ENCODE measurements at places on chromosomes 3 and 15.

- DNase-seq = no peak
Measured at GRCh38 chr3:181935915-181936314, 224.2 kb downstream of the SOX2 start.

- no peak for DNase-seq
Measured at GRCh38 chr3:11047500-11047899, 55.0 kb downstream of the SLC6A1 start.

DNA sequence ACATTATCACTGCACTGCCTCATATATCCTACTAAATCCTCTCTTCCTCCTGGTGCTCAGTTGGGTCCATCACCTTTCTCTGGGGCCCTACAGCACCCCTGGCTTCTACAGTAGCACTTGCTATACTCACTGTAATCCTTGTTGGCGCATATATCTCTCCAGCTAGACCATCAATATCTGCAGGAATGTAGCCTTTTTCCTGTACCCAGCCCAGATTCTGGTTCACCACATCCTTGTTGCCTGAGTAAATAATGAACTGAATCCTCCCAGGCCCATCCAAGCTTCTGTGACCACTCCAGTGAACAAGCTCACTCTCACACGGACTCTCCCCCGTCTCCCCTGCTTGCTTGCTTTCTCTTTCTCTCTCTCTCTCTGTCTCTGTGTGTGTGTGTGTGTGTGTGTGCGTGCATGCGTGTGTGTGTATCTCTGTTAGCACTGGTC is 62.5 kb upstream of the LIPC start:
- no peak for DNase-seq

- no peak for DNase-seq
Measured at GRCh38 chr15:22963641-22964040, 16.5 kb downstream of the CYFIP1 start.

- DNase-seq = no peak
Measured at GRCh38 chr3:135802171-135802570, 163.4 kb upstream of the PPP2R3A start.

DNA sequence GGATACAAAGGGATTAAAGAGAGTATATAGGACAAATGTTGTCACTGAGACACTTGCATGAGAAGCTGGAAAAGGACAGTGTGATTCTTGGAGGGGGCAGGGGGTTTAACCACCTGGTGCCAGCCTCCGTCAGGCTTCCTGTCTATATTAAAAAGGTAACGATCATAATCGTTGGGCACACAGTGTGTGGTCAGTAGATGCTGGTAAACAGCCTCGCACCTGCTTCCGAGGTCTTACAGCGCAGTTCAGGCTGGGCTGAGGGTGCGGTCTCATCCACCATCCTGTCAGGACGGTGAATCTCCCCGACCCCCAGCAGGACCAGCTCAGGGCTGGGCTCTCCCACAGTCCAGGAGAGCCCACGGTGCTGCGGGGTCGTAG is 47.7 kb upstream of the SMAD6 start:
- DNase-seq = no peak

GRCh38 chr15:63274427-63274826 is 3.0 kb upstream of the APH1B start:
- no peak for DNase-seq

DNA sequence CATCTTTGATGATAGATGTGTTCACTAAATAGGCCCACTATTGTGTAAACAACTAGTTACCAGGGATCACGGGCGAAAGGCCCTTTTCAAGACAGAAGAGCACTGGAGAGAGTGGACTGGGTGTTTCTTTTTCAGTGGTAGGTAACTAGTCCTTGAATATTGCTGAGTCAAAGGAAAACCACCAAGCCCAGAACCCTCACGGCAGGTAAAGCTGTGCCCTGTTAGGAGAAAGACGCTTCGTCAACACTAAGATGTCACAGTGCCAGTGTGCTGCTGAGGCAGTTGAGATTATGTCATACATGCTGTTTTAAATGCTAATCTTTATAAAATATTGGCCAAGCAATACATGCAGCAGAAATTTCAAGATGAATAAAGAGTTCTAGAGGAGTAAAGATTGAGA is 578.6 kb downstream of the PYDC2 start:
- no peak for DNase-seq

DNA sequence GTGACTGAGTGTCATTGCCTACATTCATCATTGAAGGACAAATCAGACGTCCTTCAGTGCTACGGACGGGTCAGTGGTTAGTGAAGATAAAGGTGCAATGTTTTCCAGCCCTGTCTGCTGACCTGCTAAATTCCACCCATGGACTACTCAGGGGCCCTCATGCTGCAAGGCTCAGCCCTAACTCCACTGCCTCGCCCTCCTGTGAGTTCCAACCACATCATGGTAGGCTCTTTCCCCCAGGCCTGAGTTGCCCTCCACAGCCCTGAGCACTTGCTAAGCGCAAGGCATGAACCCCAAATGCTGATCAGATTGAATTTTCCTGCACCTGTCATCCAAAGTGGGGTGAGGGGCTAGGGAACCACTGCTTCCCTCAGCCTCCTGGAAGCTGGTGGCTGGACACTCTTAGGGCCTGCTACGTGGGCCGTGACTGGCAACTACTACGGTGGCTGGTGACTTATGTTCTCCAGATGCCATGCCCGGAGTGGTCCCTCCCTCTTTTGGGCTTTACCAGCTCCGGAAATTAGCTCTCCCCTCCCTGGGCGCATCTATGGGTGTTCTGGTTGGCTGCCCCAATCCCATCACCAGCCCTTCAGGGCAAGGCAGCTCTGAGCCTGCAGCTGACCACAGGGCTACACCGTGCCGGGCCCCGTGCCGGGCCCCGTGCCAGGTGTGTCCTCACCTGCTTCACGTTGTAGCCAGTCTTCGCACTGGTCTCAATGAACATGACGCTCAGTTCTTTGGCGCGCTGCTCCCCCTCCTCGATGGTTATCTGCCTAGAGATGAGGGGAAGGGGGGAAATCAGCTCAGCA is 32.1 kb downstream of the SRPRB start:
- DNase-seq = no peak

DNA sequence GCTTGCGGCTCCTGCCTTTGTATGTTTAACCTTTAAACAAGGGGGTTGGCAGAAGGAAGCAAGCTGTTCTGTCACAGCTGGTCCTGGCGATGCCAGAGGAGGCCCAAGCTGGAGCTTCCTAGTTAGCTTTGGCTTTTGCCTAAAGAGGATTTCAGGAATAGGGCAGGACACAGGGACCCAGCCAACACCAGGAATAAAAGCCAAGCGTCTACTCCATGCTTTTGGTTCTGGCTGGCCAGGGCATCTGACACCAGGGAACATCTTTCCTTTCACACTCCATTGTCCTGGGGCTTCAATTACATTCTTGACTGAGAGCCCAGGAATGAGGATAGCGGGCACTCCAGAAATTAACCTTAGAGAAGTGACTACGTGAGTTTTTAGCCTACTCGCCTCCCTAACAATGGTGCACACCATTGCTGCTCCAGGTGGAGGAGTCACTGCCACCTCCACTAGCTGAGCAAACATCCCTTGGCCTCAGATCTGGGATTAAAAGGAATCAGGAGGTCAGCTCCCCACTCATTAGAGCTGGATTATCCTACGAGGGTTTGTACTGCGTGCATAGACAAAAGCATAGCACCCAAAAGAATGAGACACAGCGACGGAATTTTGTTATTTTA is 38.2 kb downstream of the TPM1 start:
- no peak for DNase-seq

GRCh38 chr3:172357850-172358754 is 90.2 kb downstream of the GHSR start:
- DNase-seq = no peak

GRCh38 chr15:40799523-40799922 is 7.4 kb upstream of the ZFYVE19 start:
- DNase-seq = no peak

- DNase-seq = no peak
Measured at GRCh38 chr3:179840985-179841384, 188.1 kb downstream of the USP13 start.

DNA sequence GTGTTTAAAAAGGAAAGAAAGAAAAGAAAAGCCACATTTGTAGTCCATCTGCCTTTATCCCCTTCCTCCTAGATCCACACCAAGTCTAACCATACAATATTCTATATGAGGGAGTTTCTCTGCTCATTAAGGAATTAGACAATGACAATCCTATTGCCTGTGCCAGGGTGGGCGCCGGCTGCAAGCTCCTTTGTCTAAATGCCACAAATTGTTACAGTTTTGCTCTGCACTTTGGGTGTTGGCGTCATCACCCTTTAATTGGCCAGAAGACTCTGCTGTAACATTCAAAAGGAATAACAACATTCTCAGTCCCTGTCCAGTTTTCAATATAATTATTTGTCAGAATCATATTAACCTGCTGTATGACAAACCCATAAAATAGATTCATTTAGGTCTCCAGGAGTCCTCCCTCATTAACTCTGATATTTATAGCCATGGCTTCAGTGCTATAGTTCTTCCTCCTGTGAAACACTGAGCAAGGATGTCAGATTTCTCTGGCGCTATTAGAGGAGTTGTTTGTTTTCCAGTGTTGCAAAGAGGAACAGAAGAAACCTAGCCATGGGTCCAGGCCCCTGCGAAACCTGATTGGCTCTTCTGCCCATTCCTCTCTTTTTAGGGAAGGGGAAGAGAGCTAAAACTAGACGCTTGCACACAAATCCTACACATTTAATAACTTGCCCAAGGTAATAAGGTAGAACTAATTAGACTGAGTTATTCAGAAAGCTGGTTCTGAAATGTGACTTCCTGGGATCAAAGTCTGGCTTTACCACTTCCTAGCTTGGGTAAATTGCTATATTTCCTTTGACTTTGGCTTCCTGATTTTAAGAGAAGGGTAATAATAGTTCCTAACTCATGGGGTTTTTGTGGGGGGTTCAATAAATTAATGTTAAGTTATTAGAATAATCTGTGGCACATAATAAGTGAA is 112.4 kb downstream of the CD47 start:
- DNase-seq = no peak

Measured in activated T-cell treated with anti-CD3 and anti-CD28 coated beads, Interleukin-2, amount 50 U/mL, for 1 hour (primary cell).